Epithelial cell of umbilical artery (primary cell): ENCODE measurements at places on chromosomes 5 and 9. TPM values are rescaled to one million over a fixed set of nuclear protein-coding genes. Genes with fewer than 3 reads are reported as not detected.

The GFPT2 gene
- total RNA-seq: 12.3 and 20.1 TPM in 2 replicates

The C5orf47 gene
- under 0.01 TPM in 1 of 2 replicates, not detected in the other for total RNA-seq

The SNCAIP gene
- total RNA-seq: 12.7 and 19.8 TPM in 2 replicates

The KIAA1191 gene
- 74.0 and 83.8 TPM in 2 replicates for total RNA-seq

The SLC6A7 gene
- total RNA-seq: not detected in 2 replicates

The GLE1 gene
- total RNA-seq: 17.2 and 23.7 TPM in 2 replicates

The NEUROG1 gene
- not detected in 2 replicates for total RNA-seq

The PCDHA1 gene
- total RNA-seq: 0.32 TPM in 1 of 2 replicates, not detected in the other

The IFNK gene
- total RNA-seq: not detected in 2 replicates
